ENCODE measurements at places on chromosomes 7 and 10. TPM values are rescaled to one million over a fixed set of nuclear protein-coding genes. Genes with fewer than 3 reads are reported as not detected.

STEAP2 gene
- 13.4 TPM for total RNA-seq

DNA sequence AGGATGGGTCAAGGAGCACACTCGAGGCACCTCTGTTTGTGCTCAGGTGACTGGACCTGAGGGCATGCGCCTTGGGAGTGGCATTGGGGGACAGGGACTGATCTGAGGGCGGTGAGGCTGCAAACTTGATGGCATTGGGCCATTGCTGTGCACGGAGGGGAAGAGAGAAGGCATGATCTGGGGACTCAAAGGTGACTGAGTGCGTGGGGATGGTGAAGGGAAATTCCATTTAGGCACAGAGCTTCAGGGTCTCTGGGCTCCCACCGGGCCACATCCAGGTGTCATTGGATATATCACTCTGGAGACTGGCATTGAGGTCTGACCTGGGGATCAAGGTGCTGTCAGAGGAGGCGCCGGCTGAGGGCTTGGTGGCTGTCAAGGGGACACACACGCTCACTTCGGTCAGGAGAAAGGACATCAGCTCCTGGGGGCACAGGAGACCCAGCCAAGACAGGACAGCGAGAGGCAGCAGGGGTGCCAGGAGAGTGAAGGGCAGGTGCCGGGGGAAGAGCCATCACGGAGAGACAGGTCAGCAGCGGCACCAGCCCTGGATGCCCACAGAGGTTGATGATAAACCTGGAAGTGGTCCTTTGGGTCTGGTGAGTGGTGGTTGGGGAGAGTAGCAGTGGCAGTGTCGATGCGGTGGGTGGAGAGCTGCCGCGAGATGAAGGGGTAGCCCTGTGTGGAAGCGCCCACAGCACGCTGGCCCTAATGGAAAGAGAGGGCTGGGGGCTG is 5.5 kb downstream of the ADCK2 start:
- no peak for DNase-seq

GRCh38 chr7:2139004-2139699 is 93.6 kb downstream of the MAD1L1 start:
- DNase-seq, result no peak

GRCh38 chr7:27201580-27202017 is 1.7 kb upstream of the HOXA13 start:
- DNase-seq, result no peak

DNA sequence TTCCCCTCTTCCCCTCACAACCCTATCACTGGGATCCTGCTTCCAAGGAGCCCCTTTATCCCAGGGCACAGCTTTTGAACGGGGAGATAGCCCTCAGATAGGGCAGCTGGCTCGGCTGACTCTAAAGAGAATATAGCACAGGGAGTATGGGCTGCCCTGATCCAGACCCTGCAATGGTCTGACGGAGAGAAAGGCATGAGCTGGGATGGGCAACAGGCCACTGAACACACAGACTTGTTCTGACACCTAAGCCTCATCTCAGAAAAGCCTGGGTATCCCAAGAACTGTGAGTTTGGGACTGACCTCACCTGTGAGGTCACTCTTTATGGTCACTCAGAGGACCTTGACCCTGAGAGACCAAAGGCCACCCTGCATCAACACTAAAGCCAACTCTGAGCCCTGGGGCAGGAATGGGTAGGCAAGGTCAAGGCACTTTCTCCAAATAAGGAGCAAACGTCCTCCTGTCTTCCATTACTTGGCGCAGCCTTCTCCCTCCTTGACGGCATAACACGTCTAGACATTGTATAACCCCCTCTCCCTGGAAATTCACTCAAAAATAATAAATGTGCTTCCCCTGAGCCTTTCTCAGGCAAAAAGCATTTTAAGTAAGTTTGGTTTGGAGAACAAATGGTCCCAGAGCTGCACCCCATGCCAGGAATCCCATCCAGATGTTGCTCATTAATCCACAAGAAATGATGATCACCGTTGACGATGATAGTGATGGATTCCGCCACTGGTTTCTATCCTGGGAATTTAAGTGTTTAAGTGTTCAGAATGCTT is 8.2 kb upstream of the LRRC18 start:
- no peak for DNase-seq

Measured in HCT116 (cell line).